H4 (cell line): ENCODE measurements at places on chromosomes 5 and 9. TPM values are rescaled to one million over a fixed set of nuclear protein-coding genes. Genes with fewer than 3 reads are reported as not detected.

Gene HRH2
- 0.18 and 0.54 TPM in 2 replicates for total RNA-seq

Gene C1QTNF2
- 2.2 and 2.6 TPM in 2 replicates for total RNA-seq

Gene CDKN2B
- not detected in 2 replicates for total RNA-seq

Gene COL15A1
- 1.6 and 1.8 TPM in 2 replicates for total RNA-seq

Gene ERP44
- 22.3 and 26.8 TPM in 2 replicates for total RNA-seq

Gene PLEKHG4B
- 7.3 and 13.1 TPM in 2 replicates for total RNA-seq

Gene RANBP17
- total RNA-seq: not detected in 2 replicates

Gene SEC24A
- total RNA-seq: 16.4 and 23.3 TPM in 2 replicates

Gene ALDH1B1
- 19.5 and 29.5 TPM in 2 replicates for total RNA-seq

Gene PNPLA7
- 0.14 TPM in 1 of 2 replicates, not detected in the other for total RNA-seq

Gene SPATA31C1
- total RNA-seq: not detected in 2 replicates

Gene ADAMTS2
- 0.21 and 1.2 TPM in 2 replicates for total RNA-seq

Gene ADAM19
- total RNA-seq: 4.9 and 5.6 TPM in 2 replicates

Gene APBA1
- 0.25 and 0.41 TPM in 2 replicates for total RNA-seq

Gene ANKRD34B
- total RNA-seq: not detected in 2 replicates

Gene QRFP
- total RNA-seq: not detected in 2 replicates

Gene REEP5
- 19.1 and 35.6 TPM in 2 replicates for total RNA-seq

Gene TOR1A
- total RNA-seq: 37.1 and 73.7 TPM in 2 replicates

Gene FOXD4
- total RNA-seq: 1.2 TPM in 1 of 2 replicates, not detected in the other

Gene SVEP1
- 0.16 and 0.41 TPM in 2 replicates for total RNA-seq

Gene NTRK2
- 0.10 and 0.39 TPM in 2 replicates for total RNA-seq

Gene SLC34A3
- not detected in 2 replicates for total RNA-seq

Gene GRAMD2B
- 0.52 TPM in 1 of 2 replicates, not detected in the other for total RNA-seq

Gene RASGRF2
- 5.0 and 7.4 TPM in 2 replicates for total RNA-seq

Gene SSBP2
- 73.4 and 109 TPM in 2 replicates for total RNA-seq

Gene SGCD
- 0.12 TPM in 1 of 2 replicates, not detected in the other for total RNA-seq

Gene FGF1
- 3.1 and 3.2 TPM in 2 replicates for total RNA-seq

Gene SPATA31E1
- total RNA-seq: not detected in 2 replicates

Gene CCDC192
- not detected in 2 replicates for total RNA-seq

Gene MUSK
- not detected in 2 replicates for total RNA-seq

Gene PCDHGA7
- total RNA-seq: 0.27 and 0.29 TPM in 2 replicates

Gene ENC1
- total RNA-seq: 18.1 and 46.6 TPM in 2 replicates

Gene FAM151B
- 0.55 and 2.4 TPM in 2 replicates for total RNA-seq

Gene IFNB1
- not detected in 2 replicates for total RNA-seq

Gene OR1J2
- not detected in 2 replicates for total RNA-seq

Gene SLC25A2
- not detected in 2 replicates for total RNA-seq

Gene CDC20B
- not detected in 2 replicates for total RNA-seq

Gene SHOC1
- 0.94 and 1.5 TPM in 2 replicates for total RNA-seq

Gene SLC38A9
- 15.0 and 17.9 TPM in 2 replicates for total RNA-seq

Gene NR6A1
- total RNA-seq: 1.2 and 3.7 TPM in 2 replicates

Gene GRXCR2
- not detected in 2 replicates for total RNA-seq

Gene DIRAS2
- 0.08 and 0.23 TPM in 2 replicates for total RNA-seq

Gene ECM2
- total RNA-seq: 2.0 and 5.2 TPM in 2 replicates

Gene NR4A3
- 0.06 and 0.08 TPM in 2 replicates for total RNA-seq

Gene PSAT1
- 238 and 323 TPM in 2 replicates for total RNA-seq

Gene SOHLH1
- not detected in 2 replicates for total RNA-seq

Gene RLN2
- total RNA-seq: not detected in 2 replicates
